Activated CD4-positive, alpha-beta T cell treated with anti-CD3 and anti-CD28 coated beads, Interleukin-2, Interleukin-6, amounts not matched to agents 100 ng/mL and 50 ng/mL, durations not matched to agents 16 hours and 8 hours (primary cell): ENCODE measurements at places on chromosomes 6 and 20.

- no peak for DNase-seq
Observed at GRCh38 chr20:20364593-20365479, 3.1 kb upstream of the INSM1 start.

- no peak for DNase-seq
Observed at GRCh38 chr20:18414140-18414539, 52.7 kb downstream of the DZANK1 start.

DNA sequence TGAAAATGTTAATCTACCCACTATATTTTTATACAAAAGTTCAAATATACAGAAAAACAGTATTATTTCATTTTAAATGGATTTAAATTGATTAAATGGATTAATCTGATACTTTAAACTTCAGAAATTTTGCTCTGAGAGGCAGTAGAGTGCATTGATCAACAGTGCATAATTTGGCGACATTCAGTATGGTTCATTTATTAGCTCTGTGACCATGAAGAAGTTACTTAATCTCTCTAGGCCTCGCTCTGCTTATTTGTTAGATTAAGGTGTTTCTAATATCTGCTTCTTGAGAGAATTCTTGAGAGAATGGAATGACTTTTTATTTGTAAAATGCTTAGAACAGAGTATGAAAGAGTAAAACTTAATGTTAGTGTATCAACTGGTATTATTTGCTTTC lies 8.9 kb downstream of the PDE7B start:
- DNase-seq: no peak

- peak; percentile 89 for DNase-seq
Observed at GRCh38 chr6:41531591-41532582, 14.3 kb upstream of the FOXP4 start.

- no peak for DNase-seq
Observed at GRCh38 chr6:3724451-3725144, 26.9 kb downstream of the PXDC1 start.

GRCh38 chr6:163490826-163491577 lies 76.5 kb downstream of the QKI start:
- no peak for DNase-seq

DNA sequence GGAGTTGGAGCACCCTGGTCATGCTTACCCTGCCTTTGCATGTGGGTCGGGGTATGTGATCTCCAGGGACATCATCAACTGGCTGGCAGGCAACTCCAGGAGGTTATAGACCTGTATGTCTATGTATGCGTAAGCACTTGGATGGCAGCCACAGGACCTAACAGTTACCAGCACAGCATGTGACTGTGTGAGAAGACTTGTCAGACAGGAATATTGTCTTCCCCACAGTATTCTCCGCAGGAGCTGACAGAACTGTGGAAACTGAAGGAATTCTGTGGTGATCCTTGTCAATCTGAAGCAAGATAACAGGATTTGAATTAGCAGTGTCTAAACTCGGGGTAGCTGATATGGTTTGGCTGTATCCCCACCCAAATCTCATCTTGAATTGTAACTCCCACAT lies 59.2 kb downstream of the TMEM244 start:
- no peak for DNase-seq

DNA sequence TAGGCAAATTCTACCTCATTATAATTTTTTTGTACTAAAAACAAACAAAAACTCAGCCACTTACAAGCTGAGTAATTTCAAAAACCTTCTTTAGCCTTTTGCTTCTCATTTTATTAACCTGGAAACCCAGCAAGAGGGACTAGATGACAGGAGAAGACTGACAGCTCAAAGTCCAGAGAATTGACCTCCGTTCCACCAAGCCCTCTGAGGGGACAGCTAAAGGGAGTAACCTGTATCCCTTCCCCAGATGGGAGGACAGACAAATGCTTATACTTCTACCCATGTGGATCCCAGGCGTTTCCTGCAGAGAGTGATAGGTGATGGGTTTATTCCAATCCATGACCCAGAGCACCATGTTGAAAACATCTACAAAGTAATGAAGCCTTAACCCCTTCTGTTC lies 18.5 kb upstream of the MTRES1 start:
- no peak for DNase-seq

DNA sequence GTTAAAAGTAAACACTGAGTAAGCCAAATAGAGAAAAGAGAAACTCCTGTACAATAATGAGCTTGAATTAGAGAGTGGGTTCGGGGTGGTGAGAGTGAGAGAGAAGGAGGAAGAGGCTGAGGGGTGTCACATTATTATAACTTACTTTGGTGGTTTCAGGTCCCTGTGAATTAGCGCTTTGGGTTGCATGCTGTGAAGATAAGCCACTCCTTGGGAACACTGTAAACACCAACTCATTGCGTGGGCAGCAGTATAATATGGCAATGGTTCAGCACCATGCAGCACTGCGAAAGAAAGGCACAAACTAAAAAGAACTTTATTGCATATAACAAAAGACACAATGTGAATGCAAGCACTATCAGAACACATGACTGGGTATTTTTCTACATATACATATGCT lies 26.9 kb downstream of the MAP3K7 start:
- no peak for DNase-seq

DNA sequence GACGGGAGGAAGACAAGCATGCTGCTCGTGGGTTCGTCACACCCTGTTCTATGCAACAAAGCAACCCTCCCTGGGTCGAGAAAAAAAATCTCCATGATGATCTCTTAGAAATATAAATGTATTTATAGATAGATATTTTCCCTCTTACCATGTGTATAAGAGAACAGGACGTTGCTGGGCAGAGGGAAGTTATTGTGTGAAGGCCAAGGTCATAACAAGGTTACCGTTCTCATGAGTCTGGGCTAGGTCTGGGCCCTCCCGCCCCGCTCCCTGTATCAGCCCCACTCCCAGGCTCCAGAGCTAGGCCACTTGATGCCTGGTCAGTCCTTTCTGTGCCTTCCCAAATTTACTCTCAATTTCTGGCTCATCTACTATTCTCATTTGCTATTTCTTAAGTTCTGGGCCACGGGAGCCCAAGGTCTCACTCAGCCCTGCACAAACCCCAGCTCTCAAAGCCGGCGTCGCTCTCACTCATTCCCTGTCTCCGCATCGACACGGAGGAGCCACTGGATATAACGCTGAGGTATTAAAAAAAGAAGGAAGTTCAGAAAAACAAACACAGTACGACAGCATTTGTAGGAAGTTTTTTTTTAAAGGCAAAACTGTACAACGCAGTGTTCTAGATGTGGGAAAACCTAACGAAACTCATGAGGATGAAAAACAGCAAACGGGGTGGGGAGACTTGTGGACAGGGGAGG lies 96.8 kb downstream of the PSMG4 start:
- DNase-seq: no peak

DNA sequence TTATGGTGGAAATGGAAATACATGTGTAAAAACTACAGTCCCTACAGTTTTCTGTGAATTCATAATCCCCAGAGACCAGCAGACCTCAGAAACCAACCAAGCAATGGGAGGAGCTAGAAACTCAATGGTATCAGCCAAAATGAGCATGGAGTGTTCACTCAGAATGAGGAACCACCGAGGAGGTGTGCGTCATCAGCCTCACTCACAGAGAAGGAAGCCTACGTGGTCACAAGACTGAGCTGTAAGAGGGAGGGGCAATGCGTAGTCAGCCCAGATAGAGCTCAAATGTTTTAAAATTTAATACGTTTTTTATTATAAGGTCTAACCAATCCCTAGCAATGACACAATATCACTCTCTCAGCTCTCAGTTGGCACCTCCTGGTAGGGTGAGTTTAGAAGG lies 17.4 kb downstream of the MYLK4 start:
- DNase-seq: peak; percentile 54

GRCh38 chr6:74152096-74152675 lies 456.2 kb downstream of the CD109 start:
- DNase-seq: no peak

DNA sequence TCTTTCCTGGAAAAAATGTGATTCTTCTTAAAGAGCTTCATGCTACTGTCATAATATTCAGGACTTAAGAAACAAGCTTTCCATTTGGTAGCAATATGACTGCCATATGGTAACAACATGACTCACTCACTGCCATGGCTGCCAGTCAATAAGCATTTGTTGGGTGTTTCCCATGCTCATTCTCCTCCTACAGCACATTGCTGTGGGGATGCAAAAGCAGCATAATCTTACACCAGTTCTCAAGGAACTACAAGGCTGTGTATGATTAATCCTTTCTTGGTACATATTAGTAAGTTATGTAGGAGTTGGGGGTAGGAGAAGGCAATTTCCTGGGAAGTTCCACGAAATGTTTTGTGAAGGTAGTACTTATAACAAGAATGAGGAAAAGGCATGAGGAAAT lies 76.7 kb downstream of the CEP162 start:
- peak; percentile 53 for DNase-seq

DNA sequence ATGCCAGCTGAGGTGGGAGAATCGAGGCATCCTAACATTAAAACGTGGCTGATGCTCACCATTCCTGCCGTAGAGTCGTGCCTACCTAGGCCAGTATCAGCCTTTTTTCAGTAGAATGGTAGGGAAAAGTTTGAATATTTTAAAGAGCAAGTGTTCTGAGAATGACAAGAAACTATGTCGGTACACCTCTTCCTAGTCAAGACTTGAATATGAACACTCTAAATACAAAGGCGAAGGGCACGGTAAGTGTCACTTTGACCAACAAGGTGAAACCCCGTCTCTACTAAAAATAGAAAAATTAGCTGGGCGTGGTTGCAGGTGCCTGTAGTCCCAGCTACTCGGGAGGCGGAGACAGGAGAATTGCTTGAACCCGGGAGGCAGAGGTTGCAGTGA lies 1.0 kb downstream of the GINM1 start:
- no peak for DNase-seq

DNA sequence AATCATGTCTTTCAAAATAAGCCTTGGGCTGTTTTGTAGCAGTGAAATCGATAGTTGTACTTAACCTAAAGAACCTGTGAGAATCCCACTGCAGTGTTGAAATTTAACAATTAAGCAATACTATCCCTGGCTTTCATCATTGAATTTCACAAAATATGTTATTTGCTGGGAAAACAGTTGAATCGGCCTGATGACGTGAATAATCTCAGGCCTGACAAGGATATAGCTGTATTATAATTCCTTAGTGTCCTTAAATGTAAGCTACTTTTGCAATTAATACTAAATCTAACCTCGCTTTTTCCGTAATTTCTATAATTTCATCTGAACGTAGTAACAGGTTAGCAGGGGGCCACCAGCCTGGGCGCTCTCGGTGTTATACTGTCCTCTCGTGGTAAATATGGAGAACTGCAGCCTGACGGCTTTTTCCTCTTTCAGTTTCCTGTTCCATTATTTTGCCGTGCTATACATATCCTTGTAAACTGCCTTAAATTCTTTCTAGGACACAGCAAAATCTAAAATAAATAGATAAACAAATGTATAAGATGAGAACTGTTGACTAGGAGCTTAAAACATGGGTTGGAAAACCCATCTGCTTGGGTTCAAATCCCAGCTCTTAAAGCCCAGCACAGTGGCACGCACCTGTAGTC lies 24.0 kb downstream of the MTFR2 start:
- peak; percentile 57 for DNase-seq

DNA sequence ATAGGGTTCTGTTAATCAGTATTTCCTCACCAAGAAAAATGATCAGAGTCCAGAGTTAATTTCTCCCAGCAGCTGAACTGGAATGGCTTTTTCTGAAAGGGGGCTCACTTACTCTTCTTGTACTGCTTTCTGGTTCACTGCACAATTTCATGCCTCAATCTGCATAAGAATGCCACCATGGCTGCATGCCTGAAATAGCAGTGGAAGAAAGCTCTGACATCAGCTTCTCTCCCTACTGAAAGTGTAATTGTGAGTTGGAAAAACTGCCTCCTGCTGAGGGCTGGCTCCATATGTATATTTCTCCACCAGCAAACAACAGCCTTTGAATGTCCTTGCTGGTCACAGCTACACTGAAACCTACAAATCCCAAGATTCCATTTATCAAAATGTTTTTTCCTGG lies 1027.2 kb upstream of the GJE1 start:
- DNase-seq: no peak

GRCh38 chr6:26118999-26119398 lies 31.8 kb downstream of the HFE start:
- DNase-seq: no peak

DNA sequence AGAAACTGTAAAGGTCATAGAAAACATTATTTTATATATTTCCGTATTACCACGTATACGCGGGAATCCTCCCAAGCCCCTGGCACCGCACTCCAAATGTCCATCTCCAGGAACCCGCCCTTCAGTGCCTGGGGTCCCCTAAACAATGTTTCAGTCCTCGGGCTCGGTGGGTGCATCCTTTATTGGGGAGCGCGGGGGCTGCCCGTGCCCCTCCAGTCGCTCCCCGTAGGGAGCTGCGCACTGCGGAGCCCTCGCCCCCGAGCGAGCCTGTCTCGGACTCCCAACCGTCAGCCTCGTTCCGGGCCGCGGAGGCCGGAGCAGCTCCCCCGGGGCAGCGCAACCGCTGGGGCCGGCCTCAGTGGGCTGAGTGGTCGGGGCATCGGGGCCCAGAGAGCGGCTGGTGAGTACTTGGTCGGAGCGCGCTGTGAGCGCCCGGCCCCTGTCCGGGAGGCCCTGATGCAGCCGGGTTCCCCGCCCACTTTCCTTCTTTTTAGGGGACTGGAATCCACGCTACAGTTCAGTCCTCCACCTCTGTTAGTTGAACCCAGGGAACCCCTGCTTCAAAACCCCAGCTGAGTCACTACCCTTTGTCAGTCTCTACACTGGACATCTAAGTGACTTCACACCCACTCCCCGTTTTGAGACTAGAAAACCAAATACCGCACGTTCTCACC lies at the start of gene DNAH8:
DNAH8 (plus strand) TSS at position 296 of the 674 bp plus-strand sequence. CDS start 7,499 bp downstream, outside the sequence.
- peak; percentile 48 for DNase-seq

GRCh38 chr6:163151212-163151611 lies 263.3 kb upstream of the QKI start:
- DNase-seq: no peak

GRCh38 chr20:42051921-42052320 lies 433.7 kb upstream of the CHD6 start:
- DNase-seq: no peak

GRCh38 chr6:16961577-16961976 lies 140.3 kb upstream of the STMND1 start:
- DNase-seq: no peak

DNA sequence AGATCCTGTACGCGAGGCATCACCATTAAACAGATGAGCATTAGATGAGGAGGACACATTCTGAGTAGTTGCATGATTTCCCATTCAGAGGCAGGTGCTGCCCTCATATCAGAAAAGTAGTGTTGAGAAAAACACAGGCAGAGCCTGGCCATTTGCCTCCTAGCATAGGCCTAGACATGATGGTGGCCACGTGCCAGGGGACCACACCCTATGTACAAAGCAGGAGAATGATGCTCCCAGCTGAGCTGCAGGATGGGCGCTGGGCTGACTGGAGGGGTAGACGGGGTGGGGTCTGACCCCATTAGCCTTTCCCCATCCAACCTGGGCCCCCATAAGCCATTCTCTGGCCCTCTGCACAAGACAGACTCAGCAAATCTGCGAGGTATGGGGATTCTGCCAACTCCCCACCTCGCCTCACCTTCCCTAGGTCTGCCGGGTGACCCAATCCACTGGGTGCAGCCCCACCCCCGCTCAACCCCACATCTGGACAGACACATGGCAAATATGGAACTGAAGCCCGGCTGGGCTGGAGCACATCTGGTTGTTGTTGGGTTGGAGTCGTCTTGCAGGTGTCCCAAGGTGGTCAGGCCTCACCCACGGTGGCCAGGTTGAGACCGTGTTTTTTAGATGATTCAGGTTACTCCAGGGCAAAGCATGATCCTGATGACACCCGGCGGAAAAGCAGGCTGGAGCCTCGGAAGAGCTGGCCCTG lies 13.9 kb downstream of the PI16 start:
- DNase-seq: no peak

- DNase-seq: no peak
Observed at GRCh38 chr6:169559592-169559991, 142.2 kb downstream of the WDR27 start.

- DNase-seq: no peak
Observed at GRCh38 chr6:154786144-154786868, 53.1 kb downstream of the SCAF8 start.

GRCh38 chr20:18802012-18802634 lies 11.5 kb upstream of the SCP2D1 start:
- DNase-seq: no peak
